ENCODE measurements at places on chromosomes 5 and 9.

DNA sequence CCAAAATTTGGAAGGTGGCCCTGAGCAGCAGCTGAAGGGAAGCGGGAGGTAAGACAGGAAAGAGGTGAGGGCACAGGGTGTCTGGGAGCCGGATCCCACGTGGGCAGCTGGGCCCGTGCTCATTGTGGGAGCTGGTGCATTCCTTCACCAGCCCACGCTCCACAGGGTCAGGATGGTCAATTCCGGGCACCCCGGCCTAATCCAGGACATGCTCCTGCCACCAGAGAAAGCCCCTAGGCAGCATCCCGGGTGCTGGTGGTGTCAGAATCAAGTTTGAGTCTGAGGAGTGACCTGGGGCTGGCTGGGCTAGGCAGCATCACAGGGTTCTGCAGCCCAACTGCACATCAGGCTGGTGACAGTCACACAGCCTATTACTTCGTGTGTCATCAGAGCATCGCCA is 7.1 kb upstream of the PDCD6 start:
- no peak for DNase-seq

DNA sequence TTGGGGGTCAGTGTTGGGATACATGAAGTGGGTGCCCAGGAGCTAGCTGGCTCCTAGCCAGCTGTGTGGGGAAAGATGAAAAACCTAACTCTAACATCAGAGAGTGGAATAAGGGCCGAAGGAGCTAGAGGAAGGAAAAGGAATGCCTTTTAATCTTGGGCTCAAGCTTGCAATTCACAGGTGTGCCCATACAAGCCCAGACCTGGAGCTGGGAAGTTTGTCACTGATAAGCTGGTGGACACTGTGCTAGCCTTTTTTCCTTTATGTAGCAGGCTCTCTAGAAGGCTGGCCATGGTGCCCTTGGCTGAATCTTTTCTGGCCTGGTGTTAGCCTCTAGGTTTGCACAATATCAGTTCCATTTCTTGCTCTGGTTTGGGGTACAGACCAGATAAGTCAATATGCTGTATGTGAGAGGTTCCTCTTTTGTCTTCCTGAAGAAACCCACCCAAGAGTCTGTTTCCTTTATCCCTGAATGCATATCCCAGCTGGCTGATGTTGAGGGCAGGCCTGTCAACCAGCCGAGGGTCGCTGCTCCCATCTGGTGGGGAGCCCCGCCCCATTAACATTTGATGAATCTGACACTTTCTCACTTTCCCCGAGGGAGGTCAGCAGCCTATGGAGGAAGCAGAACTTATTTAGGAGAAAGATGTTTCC is 92.4 kb upstream of the CXCL14 start:
- DNase-seq = no peak

- no peak for DNase-seq
Measured at GRCh38 chr9:32705059-32705458, 69.6 kb upstream of the TAF1L start.

DNA sequence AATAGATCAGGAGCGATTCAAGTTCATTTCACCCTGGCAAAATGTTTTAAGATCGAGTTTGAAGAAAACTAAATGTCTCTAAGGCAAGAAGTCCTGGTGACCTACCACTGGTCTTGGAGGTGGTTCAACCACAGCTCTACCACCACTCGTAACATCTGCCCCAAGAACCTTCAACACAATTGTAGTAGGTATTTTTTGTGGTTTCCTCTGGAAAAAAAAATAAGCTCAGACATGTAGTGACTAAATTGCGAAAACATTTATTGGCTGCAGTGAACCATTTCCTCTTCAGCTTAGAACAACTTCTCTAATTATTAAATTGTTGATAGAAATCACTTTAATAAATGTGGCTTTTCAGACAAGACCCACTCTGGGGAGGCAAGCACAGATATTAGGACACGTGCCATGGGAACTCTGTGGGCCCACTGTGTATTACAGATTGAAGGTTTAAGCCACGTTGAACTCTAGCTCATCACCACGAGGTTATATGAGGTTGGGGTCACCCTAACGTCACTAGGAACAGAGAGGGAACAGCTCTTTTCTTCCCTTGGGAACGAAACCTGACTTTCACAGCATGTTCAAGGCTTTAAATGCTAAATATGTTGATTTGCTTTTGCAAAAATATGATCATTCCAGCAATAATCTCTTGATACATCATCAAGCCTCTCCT is 142.9 kb downstream of the HSD17B3 start:
- no peak for DNase-seq

DNA sequence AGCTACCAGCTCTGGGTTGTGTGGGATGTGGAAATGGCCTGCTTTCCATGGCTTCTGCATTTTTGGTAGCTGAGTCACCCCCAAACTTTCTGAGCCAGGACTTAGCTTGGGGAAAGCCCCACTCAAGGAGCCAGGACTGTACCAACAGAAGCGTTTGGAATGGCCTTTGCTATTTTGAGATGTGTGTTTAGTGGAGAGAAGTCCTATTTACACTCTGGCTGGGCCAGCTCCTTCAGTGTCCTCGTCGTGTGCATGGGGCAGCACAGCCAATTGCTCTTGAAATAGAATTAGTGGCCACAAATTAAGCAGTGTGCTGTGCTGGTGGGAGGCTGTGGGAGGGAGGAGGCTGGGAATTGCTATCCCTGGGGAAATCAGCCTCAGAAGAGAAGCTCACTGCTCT is 51.6 kb downstream of the ENTREP1 start:
- no peak for DNase-seq

DNA sequence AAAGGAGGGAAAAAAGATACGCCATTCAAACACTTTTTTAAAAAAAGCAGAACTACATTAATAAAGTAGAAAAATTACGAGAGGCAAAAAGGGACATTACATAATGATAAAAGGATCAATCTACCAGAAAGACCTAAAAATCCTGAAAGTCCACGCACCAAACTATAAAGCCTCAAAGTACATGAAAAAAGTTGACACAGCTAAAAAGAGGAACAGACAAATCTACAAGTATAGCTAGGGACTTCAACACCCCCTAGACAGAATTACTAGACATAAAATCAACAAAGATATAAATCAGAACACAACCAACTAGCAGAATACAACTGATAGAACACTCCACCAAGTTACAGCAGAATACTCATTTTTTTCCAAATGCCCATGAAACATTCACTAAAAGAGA is 11.1 kb downstream of the CAMSAP1 start:
- DNase-seq = no peak

- no peak for DNase-seq
Measured at GRCh38 chr9:32644698-32645097, 9.2 kb upstream of the TAF1L start.

DNA sequence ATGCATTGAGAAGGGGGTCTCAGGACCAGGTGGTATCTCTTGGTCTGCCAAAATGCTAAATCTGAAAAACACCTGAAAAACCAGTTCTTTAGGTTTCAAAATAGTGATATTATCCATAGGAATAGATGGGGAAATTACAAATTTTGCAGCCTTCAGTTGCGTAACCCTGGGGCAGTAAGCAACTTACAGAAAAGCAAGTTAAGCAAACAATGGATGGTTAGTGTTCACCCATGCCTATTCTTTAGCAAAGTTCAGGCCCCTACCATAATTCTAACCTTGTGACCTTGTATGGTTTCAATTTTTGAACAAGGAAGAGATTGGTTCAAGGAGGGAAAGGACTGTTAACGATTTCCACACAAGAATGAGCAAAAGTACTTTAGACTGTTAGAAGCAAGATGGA is 24.5 kb downstream of the GLRX start:
- DNase-seq = no peak

- no peak for DNase-seq
Measured at GRCh38 chr5:150026682-150027172, 26.2 kb downstream of the HMGXB3 start.

DNA sequence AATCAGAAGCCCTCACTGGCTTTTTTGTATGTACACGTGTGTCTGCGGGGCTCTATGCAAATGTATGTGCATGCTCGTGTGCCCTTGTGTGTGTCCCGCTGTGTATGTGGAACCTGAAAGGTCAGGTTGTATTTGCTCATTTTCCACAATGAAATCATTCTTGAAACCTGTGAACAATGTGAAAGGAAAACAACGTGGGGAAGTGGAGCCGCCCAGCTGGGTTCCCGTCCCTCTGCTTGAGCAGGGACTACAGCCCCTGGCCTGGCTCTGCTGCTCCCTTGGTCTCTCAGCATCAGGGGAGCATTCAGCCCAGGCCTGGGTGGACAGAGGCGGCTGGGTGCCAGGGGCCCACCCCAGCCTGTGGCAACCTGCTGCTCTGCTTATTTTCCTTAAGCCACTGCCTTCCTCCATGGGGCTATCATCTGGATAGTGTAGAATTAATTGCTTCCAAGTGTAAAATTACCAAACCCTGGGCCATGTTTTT is 3.0 kb downstream of the ECSCR start:
- no peak for DNase-seq

GRCh38 chr9:18137815-18138214 is 336.1 kb upstream of the ADAMTSL1 start:
- no peak for DNase-seq

- DNase-seq = peak; percentile 69
Measured at GRCh38 chr9:125462861-125463291, 201.2 kb downstream of the GAPVD1 start.

DNA sequence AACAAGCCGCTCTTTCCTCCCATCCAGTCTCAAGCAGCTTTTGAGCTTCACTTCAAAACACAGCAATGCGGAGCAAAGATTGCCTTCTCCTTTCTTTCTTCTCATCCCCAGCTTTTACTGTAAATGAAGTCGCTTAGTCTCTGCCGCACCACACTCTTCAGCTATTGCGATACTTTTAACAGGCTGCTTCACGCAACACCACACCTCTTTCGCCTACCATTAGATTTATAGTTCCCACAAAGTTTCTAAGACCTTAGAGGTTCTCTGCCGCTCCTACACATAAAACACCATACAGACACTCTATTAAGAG is 711 bp downstream of the PGGT1B start:
- no peak for DNase-seq

GRCh38 chr5:123558762-123559433 is 46.9 kb downstream of the CSNK1G3 start:
- no peak for DNase-seq

DNA sequence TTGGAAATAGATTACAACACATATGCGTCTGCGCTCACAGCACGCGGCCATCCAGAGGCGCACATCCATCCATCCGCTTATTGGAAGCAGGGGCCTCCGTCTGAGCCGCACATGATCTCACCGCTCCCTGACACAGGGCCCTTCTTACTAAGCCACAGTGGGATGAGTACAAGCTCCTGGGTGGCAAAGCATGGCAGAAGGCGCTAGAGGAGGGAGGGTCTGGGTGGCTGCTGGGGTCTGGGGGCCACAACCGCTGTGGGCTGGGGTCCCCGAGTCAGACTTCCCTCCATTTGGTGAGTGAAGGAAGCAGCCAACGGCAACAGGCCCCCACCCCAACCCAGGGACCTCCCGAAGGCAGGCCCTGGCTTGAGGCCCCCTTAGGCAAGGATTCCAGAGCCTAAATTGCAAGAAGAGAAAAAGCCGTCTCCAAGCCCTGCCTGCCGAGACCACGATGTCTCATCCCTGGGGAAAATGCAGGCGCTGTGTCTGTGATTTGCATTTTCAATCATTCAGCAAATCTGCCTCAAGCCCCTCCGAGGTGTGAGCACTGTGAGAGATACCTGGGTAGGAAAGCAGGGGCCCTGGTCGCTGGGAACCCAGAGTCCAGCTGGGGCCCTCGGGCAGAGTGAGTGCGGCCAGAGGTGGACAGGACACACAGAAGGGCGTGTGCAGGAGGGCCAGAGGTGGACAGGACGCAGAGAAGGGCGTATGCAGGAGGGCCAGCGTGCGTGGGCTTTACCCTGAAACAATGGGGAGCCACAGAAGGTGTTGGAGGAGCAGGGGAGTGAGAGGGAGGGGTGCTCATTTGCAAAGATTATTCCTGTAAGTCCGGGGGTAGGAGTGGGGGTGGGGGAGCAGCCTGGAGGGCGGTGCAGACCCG is 135.7 kb downstream of the OLFM1 start:
- DNase-seq = no peak

GRCh38 chr5:35309365-35310130 is 79.3 kb upstream of the PRLR start:
- DNase-seq = no peak

DNA sequence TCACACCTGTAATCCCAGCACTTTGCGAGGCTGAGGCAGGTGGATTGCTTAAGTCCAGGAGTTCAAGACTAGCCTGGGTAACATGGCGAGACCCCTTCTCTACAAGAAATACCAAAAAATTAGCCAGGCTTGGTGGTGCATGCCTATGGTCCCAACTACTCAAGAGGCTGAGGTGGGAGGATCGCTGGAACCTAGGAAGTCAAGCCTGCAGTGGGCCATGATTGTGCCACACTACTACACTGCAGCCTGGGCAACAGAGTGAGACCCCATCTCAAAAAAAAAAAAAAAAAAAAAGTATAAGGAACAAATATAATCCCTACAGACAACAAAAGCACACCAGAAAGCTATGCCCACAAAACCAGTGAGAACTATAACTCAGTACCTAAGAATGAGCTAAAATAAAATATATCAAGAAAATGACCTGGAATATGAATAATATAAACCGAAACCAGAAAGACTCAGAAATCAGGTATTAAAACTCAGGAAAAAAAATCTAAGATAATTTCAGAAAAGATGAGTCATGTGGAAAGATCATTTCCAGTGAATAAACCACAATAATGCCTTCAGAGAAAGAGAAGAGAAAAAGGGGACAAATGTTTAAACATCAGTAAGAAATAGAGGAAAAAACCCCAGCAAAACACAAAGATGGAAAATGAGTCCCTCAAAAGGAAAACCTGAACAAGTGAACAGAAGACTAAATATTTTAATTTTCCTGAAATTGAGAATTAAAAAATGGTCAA is 57.4 kb downstream of the GOLPH3 start:
- no peak for DNase-seq

GRCh38 chr9:89319015-89319905 is 960 bp downstream of the SECISBP2 start:
- no peak for DNase-seq

- no peak for DNase-seq
Measured at GRCh38 chr9:92136184-92136858, 21.1 kb upstream of the SPTLC1 start.

All from ecto neural progenitor cell (in vitro differentiated cells).